ENCODE measurements at places on chromosomes 3 and 15.

GRCh38 chr3:132616780-132617179, 19.7 kb downstream of the ACKR4 start:
- DNase-seq: no peak

DNA sequence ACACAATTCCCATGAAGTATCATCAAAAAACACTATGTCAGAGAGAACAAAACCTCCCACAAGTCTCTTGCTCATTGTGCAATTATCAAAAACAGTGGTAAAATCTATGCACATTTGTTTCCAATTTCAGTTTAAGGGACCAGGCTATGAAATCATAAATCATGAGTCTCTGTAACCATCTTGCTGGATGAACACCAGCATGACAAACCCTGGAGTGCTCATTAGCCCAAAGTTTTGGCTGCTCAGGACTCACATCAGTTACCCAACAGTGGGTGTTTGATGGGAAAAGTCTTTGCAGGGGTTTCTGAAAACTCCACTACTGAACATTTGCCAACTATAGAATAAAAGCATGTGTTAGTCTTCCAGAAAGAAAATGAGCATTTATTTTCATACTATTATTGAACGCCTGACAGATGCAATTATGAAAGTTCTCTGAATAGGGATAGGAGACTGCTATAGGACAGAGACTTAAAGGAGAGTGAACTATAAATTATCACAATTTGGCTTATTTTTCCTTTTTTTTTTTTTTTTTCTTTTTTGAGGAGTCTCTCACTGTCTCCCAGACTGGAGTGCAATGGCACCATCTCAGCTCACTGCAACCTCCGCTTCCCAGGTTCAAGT, 240.8 kb upstream of the KCNMB2 start:
- no peak for DNase-seq

DNA sequence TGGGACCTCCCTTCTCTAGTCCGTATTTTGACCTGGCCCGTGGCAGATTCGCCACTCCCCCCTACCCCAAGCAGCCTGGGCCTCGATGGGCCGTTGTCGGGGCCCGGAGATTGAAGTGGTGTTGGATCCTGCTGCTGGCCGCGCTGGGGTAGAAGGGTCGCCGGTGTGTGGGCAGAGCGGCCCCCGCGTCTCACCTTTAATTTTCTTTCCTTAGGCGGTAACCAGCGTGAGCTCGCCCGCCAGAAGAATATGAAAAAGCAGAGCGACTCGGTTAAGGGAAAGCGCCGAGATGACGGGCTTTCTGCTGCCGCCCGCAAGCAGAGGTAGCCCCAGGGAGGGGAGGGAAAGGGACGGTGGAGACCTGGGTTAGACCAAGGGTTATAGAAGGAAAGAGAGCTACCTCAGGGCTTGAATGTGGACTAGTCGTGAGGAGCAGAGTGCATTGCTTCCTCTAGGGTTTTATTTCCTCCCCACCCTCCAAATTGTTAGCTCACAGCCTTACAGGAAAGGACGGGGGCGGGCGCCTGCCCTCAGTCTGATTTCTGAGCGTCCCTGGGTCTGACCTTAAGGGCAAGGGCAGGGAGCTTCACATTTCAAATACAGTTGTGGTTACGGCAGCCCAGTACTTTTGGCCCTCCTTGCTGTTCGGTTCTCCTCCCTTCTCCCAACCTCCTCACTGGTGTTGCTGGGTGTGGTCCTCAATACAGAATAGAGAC, 799 bp downstream of the SERF2 start:
- DNase-seq: no peak

DNA sequence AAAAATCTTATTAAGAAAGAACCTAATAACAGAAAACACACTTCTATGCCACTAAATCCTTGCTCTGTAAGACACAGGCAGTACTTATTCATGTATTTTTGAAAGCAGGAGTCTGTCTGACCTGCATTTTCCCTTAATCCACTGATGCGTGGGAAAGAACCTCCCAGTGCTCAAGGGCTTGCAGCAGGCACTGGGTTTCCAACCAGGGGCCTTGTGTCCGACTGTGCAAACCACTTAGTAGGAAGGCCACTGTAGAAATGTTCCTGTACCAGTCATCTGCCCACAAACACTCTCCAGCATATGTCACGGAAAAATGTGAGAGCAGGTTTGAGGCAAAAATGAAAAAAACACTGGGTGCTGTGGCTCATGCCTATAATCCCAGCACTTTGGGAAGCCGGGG, 12.4 kb downstream of the CXCR6 start:
- DNase-seq: no peak

GRCh38 chr3:105944276-105944675, 75.5 kb upstream of the CBLB start:
- DNase-seq: no peak

GRCh38 chr15:57922776-57923175, 142.7 kb downstream of the ALDH1A2 start:
- no peak for DNase-seq

DNA sequence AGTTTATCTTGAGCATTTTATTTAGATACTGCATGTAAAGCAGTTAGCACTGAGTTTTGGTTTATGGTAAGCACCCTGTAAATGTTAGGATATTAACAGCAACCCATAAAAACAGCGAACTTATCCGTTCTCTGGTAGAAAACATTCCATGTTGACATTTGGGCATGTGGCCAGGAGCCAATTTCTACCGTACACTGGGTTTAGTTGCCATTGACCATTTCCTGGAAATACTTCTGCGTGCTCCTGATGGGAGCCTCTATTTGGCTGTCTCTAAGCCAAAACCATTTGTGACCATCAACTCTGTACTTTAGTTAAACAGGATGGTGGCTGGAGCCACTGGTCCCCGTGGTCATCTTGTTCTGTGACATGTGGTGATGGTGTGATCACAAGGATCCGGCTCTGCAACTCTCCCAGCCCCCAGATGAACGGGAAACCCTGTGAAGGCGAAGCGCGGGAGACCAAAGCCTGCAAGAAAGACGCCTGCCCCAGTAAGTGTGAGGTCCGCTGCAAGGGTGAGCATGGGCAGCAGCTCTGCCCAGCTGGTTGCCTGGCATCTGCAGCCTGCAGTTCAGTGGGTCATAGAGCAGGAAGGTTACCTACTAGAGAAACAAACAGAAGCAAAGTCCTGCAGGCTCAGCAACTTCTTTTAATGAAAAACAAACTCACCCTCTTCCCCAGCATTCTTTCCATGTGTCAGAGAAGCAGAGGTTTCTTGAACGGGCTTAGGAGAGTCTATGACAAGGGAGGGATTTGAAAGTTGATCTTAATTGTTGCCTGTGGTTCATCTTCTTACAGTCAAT, 7.1 kb downstream of the THBS1 start:
- no peak for DNase-seq

DNA sequence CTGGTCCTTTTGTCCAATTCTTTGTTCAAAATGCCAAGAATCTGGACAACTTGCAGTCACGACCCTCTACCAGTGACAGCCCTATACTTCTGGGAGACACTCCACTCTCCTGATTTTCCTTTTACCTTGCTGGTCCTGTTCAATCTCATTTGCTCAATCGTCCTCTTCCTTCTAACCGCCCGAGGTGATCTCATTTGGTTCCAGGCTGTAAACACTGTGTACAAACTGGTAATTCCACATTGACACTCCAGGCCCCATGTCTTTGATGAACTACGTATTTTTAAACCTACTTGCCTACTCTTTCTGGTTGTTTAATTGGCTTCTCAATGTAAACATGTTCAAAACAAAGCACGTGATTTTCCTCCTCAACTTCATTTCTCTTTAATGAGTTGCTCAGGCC, 23.7 kb upstream of the C3orf49 start:
- no peak for DNase-seq

DNA sequence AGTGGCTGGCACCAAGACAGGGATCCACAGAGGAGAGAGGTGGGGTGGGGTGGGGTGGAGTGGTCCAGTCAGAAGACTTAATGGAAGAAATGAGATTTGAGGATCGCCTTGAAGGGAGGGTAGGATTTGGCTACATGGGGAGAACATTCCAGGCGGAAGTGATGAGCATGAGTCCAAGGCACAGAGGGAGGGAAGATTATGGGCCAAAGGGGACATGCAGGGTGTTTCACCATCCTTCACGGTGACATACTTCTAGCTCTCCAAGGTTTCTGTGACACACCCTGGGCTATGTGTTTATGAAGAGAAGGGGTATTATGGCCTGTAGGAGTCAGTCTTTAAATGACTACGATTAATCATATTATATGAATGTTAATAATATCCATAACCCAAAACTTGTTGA, 7.7 kb upstream of the FBN1 start:
- no peak for DNase-seq

GRCh38 chr3:37742121-37742520, 119.6 kb upstream of the CTDSPL start:
- DNase-seq: no peak

DNA sequence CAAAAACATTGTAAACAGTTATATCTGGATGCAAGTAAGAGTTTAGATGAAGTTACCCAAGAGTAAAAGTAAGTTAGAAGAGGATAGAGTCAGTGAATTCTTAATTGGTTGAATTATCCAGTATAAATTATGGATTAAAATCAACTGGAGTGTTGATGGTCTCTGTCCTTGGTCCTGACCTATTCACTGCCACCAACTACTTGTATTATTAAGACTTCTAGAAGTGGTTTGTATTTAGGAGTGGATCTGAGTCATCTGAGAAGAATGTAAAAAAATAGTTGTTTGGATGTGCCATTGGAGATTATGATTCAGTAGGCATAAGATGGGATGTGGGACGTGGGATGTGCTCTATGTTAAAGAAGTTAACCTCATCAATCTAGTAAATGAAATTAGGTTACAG, 86.4 kb downstream of the SYNPR start:
- no peak for DNase-seq

GRCh38 chr15:63991706-63992105, 54.6 kb downstream of the DAPK2 start:
- no peak for DNase-seq

- DNase-seq: no peak
Observed at GRCh38 chr3:118089563-118089962, 945.1 kb downstream of the IGSF11 start.

- DNase-seq: no peak
Observed at GRCh38 chr3:43640681-43641080, 18.9 kb upstream of the ANO10 start.

DNA sequence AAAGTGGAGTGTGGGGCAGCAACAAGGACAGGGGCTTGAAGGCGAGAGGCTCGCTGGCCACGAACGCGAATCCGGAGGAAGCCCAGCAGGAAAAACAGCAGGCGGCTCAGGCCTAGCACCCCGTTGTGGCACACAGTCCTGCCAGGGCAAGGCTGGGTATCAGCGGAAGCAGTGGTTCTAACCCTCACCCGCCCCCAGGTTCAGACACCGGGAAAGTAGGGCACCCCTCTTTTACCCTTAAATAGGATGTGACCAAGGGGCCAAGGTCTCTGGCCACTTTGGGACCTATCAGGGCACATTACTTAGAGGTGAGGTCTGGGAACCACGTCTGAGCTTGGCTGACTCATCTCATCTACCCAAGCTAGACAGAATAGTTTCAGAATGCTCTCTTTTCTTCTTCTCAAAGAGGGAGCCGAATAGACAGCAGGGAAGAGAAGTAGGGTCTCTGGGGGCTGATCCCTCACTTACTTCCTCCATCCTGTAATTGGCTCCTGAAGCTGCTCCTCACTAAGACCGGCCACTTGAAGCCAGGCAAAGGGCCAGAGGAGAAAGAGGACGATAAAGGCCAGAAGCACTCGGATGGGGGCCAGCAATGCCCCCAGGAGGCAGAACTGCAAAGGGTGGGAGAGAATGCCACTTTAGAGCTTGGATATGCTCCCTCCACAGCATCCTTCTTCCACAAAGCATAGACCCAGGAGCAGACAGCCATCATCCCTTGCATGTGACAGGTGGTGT, 1.7 kb downstream of the LPCAT4 start:
- no peak for DNase-seq

DNA sequence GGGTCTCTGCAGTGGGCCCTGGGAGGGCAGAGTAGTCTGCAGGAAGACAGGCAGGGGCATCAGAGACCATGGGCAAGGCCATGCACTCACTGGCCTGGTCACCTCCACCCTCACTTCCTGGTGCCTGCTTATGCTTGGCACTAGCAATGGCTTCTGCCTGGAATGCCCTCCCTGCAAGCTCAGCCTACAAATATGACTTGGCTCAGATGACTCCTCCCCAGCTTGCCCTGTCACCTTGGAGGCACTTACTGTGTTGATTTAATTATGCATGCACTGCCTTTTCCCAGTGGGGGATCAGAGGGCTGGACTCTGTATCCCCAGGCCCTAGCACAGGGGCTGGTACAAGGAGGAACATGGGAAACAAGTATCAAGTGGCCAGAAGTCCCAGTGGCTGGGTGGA, 7.8 kb downstream of the C3orf18 start:
- DNase-seq: no peak

GRCh38 chr3:42443819-42444436, 33.5 kb upstream of the LYZL4 start:
- peak; percentile 14 for DNase-seq

GRCh38 chr15:54576298-54576935, 598.2 kb downstream of the UNC13C start:
- DNase-seq: peak; percentile 18

GRCh38 chr15:91627473-91628278, 225.8 kb upstream of the SLCO3A1 start:
- DNase-seq: no peak

GRCh38 chr3:74267588-74268184, 346.8 kb downstream of the CNTN3 start:
- peak; percentile 46 for DNase-seq

- no peak for DNase-seq
Observed at GRCh38 chr3:151881137-151881536, 7.7 kb downstream of the SUCNR1 start.

GRCh38 chr3:8387571-8387970, 114.1 kb upstream of the LMCD1 start:
- no peak for DNase-seq

- DNase-seq: no peak
Observed at GRCh38 chr3:178844916-178845315, 226.7 kb downstream of the ZMAT3 start.

DNA sequence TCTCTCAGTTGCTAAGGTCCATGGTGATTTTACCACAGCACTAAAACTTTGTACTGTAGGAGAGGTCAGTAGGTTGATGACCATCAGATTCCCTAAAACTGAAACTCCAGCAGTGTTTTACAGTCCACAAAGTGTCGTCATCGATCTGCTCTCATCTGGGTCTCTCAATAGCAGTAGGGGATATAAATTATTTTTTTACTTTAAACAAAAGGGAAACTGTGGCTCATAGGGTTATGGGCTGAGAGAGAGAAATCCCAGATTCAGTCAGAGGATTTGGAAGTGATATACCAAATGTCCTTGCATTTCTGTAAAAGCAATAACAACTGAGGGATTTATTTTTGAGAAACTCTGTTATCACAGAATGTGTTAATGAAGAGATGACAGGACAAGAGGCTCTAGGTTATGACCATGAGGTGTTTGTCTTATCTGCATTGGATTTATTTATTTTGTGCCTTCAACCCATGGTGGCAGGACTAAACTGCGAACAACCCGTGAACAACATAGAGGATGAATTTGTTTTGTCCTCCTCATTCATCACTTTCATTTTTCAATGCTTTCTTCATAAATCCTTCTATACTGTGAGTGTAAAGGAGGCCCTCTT, 869.7 kb downstream of the OTOL1 start:
- no peak for DNase-seq

- no peak for DNase-seq
Observed at GRCh38 chr3:38331257-38332022, 15.1 kb upstream of the XYLB start.

Data from NCI-H1048 (cell line).